ENCODE measurements at places on chromosomes 12 and 14. TPM values are rescaled to one million over a fixed set of nuclear protein-coding genes. Genes with fewer than 3 reads are reported as not detected.

CORO1C gene
- total RNA-seq: 297 TPM

OTUB2 gene
- total RNA-seq: 0.53 TPM

ADAM21 gene
- total RNA-seq: 0.28 TPM

DIO2 gene
- 0.13 TPM for total RNA-seq

GYS2 gene
- not detected for total RNA-seq

DNA sequence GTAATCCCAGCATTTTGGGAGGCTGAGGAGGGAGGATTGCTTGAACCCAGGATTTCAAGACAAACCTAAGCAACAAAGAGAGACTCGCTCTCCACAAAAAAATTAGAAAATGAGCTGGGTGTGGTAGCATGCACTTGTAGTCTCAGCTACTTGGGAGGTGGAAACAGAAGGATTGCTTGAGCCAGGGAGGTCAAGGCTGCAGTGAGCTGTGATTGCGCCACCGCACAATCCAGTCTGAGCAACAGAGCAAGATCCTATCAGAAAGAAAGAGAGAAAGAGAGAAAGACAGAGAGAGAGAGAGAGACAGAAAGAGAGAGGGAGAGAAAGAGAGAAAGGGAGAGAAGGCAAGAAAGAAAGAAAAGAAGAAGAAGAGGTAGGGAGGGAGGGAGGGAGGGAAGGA lies 37.0 kb downstream of the TDG start:
- DNase-seq: no peak

GRCh38 chr14:55957950-55958349 lies 160.3 kb upstream of the PELI2 start:
- no peak for DNase-seq
